ENCODE measurements at places on chromosomes 4 and X.

DNA sequence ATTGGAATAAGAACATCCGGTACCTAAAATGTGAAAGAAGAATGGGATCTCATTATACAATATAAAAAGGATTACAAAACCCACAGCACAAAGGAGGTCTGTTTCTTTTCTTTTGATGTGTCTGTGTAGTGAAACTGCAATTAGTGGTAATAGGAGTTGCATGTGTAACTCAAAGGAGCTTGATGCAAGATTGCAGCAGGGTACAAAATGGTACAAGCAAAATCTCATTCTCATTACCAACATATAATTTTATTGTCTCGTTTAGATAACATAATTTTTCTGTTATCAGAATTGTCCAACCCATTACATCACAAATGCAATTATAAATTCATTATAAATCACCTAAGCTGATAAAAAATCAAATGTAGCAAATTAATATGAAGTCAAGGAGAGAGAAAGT, 47.1 kb upstream of the CCSER1 start:
- DNase-seq = no peak

DNA sequence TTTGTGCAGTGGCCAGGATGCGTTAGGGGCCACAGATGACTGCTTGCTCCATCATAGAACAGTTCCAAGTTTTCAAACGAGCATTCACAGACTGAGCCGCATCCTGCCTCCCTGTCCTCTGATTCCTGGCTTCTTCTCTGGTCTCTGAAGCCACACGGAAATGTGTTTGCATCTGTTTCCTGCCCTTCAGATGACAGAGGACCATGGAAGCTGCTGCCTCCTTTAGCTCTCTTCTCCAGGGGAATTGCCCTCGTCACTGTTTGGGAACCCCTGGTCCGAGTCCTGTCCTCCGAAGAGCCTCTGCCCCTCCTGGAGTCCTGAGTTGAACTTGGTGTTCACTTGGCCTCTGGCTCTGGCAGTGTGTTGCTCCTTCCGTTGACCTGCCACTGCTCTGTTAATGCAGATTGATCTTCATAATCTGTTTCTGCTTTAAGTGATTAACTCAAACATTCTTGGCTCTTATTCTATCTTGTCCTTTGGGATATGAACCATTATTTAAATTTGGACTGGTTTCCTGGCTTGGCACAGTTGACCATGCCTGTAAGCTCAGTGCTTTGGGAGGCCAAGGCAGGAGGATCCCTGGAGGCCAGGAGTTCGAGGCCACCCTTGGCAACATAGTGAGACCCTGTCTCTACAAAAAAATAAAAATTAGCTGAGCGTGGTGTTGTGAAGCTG, 96.0 kb downstream of the PTTG2 start:
- DNase-seq = no peak

DNA sequence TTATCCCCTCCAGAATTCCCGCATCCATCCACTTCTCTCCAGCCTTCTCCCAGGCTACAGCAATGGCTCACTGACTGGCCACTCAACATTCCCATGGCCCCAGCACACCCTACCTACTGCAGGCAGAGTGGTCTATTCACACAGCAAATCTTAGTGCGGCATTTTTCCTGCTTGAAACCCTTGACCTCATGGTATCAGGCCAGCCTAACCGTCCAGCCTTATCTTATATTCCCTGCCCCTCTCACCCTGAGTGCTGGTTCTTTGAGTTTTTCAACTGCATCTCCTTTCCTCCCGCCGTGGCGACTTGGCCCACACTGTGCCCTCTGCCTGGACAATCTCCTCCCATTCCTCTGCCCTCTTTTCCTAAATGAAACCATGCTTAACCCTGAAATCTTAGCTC, 10.0 kb upstream of the S100G start:
- no peak for DNase-seq

GRCh38 chr4:10078481-10079233, 37.9 kb downstream of the WDR1 start:
- DNase-seq = no peak

DNA sequence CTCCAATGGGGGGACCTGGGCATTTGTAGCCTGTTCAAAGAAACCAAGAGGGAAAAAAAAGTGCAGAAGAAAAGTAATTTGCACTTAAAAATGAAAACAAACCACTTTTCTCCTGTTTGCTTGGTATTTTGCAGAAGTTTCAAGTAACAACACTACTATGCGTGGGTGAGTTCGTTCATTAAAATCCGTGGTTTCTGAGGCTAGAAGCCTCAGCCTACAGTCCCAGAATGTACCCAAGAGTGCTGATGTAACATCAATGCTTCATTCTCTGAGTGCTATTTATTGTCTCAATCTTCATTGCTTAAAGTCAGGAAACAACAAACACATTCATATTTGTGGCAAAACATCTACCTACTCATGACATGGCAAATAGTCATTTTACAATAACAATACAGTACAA, 29.2 kb downstream of the LGI2 start:
- no peak for DNase-seq

DNA sequence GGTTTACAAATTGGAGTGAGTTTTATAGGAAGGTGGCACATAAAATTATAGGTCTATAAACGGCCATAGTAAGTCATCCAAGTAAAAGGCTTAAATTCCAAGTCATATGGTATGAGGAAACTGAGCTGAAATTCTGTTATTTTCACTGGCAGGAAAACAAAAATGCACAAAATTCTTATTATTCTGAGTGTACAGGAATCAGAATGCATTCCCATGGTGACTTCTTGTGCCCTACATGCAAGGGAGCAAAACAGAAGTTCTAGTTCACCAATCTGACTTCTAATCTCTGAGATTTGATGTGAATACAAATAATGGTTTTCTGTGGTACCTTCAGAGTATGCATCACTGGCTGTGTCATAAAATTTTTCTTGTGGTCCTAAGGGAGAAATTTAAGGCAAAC, 102.9 kb downstream of the CLCN4 start:
- no peak for DNase-seq

DNA sequence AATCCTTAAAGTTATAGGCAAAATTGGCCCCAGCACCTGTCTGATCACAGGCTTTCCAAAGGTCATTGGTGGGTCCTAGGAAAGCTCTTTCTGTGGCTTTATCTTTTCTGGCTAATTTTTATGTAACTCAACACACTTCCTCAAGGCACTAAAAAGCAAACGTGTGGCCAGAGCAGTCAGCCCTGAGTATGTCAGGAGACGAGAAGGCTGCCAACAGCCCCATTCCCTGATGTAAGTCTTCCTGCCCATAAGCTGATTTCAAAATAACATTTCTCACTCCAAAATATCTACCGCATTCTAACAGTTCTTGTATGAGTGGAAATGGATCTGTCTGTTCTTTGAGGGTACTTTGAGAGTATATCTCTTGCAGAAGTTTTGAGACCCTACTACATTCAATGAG, 25.5 kb upstream of the FUNDC1 start:
- DNase-seq = peak; percentile 15

DNA sequence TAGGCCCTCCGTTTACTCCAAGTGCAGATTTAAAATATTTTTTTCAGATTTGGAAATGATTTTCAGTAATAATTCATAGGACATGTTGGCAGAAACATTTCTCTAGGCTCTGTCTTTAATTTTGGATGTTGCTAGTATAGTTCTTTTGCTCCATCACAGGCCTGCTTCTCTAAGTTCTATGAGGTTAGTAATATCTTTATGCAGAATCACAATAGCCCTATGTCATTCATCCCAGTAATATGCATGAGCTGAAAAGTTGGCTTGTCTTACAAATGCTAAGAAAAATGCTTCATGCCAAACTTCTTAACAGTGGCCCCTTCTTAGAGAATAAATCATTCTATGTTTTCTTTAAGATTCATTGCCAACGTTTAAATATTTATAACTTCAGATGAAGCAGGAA, 148.3 kb upstream of the TLL1 start:
- DNase-seq = no peak

DNA sequence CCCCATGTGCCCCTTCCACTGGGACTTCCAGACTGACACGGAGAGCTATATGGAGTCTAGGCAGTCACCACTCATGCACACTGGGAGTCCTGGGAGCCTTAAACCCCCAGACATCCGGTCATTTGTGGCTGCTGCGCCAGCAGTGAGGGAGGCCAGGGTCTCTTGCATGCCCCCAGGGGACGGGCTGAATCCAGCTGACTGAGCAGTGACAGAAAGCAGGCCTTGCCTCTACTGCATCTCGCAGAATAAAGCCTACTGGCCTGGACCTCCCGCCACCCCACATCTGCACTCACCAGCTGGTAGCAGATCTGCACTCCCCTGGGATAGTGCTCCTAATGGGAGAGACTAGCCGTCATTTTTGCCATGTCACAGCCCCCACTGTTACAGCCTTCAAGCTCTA, 1234.2 kb downstream of the FAM133A start:
- no peak for DNase-seq

GRCh38 chr4:12414181-12414812, 985.6 kb upstream of the HS3ST1 start:
- no peak for DNase-seq

GRCh38 chr4:82138374-82138773, 235.4 kb downstream of the HNRNPD start:
- DNase-seq = peak; percentile 7

- no peak for DNase-seq
Measured at GRCh38 chr4:52657292-52657617, 1.8 kb downstream of the USP46 start.

DNA sequence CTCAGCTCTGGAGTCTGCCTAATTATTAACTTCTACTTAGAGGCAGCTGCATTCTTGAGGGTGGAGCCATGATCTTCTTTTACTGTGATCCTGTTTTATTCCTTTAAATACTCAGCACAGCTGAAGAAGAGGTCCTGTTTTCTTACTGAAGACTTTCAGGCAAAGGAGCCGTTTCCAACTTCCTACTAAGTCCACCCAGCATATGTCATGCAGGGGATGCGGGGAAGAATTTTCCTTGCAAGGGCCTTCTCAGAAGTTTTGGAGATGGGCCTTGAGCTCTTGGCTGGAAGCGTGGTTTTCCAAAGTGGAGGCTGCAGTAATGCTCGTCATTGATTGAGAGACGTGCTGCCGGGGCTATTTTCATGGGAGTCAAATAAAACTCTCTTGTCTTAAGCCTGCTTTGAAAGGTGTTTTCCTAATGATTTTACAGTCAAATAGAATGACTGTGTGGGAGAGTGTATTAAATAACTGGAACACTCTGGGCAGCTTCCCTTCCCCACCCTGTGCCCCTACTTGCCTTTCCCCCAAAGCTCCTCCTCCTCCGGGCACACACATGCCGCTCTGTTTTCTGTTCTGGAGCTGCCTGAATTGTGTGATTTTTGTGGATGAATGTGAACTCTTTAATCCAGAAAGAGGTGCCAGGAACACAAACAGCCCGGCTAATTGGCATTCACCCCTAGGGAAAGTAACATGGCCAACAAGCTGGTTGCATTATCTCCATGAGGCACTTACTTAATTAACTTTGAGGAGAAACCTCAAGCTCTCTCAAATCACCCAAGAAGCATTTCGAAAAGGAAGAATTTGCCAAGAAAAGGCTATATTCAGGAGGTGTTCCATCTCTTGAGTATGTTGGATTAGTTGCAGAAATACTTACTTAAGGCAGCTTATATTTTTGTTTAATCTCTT, 28.1 kb downstream of the FGF2 start:
- DNase-seq = no peak

GRCh38 chr4:6697131-6697530, 3.5 kb downstream of the S100P start:
- no peak for DNase-seq
